ENCODE measurements at places on chromosomes 5 and 9.

GRCh38 chr9:78371981-78372380, 75.1 kb downstream of the PSAT1 start:
- no peak for DNase-seq

DNA sequence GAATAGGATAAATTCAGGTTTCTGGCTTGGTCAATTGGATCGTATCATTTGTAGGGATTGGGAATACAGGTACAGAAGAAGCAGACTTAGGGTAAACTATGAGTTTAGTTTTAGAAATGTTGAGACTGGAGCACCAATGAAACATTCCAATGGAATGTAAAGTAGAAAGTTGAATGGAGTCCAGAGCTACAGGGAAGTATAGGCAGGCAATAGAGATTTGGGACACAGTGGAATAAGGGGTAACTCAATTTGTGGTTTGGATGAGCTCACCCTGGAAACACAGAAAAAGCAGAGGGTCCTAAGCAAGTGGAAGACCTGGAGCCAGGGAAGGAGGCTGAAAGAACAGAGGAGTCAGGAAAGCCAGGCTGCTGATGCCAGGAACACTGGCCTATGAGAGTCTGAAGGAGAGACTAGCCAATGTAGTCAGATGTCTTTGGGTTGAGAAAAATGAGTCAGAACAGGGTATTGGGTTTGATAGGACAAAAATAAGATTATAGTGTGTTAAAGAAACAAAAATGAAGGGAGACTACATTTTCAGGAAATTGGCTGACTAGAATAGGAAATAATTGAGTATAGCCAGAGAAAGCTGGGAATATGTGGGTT, 72.8 kb downstream of the STARD4 start:
- DNase-seq, result no peak

DNA sequence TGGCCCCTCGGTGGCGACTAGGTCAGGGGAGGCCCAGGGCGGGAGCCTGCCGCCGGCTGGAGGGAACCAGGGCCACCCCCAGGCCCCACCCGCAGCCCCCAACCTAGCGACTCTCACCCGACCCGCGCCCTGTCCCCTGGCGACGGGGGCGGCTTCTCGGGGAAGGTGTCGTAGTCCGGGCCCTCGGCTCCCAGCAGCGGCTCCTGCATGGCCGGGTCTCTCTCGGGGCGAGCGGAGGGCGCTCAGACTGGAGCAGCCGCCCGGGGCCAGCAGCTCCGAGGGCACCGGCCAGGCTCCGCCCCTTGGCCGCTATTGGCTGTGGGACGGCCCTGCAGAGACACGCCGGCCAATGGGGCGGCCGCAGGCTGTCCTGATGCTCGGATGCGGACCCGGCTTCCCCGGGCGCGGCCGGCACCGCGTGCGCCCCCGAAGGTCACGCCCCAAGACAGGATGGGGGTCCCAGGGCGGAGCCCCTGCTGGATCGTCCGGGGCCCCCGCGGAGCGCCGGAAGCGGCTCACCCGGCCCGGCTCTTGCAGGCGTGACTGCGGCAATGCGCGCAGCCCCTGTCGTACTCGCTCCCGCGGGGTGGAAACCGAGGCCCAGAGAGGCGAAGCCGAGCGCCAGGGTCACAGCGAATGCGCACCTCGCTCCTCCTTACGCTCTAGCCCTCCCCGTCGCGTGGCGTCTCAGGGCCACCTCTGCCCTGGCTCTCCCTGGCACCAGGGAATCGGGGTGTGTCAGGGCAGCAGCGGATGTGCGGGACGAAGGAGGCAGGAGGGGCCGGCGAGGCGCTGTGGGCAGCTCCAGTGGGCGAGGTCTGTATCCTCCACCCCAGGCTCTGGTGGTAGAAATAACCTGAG, at the start of gene SLC2A6:
Gene SLC2A6 (minus strand): TSS at position 249 of the 861 bp plus-strand sequence. CDS start 40 bp downstream, at position 209.
- peak; percentile 53 for DNase-seq

DNA sequence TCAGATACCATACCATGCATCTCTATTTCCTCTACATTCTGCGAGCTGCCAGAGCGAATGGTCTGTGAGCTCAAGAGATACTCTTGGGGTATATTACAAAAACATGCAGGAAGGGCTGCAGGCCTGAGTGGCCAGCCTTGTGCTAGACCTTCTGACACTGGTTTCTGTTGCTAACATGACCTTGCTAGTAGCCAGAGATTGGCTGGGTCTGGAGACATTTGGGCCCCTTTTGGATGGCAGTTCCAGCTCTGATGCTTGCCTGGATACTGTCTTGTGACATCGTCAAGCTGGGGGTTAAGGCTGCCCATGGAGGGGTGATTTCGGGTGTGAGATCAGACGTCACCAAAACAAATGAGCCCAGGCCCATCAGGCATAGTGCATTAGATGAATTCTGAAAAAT, 56.1 kb upstream of the FSTL4 start:
- DNase-seq, result no peak

- DNase-seq, result no peak
Measured at GRCh38 chr5:172422255-172422654, 32.1 kb downstream of the SH3PXD2B start.

DNA sequence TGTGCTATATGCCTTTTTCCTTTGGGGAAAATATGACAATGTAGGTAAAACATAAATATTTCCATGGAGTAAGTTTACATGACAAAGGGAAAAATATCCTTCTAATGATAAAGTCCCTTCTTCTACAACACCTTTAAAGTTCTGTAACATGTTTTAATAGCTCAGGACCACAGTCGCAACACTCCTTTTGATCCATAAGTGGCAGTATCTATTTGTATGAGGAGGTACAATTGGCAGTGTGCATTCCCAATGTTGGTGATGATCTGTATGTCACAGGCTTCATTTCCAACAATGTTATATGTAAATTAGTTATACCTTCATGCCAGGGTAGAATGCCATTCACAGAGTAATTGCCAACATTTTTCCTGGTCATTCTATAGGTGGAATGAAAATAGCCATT, 127.1 kb upstream of the CCNH start:
- no peak for DNase-seq

- no peak for DNase-seq
Measured at GRCh38 chr5:35316611-35317274, 86.5 kb upstream of the PRLR start.

- no peak for DNase-seq
Measured at GRCh38 chr5:170811719-170812118, 28.2 kb downstream of the GABRP start.

GRCh38 chr9:128733256-128733655, 9.3 kb upstream of the ZDHHC12 start:
- DNase-seq, result no peak

GRCh38 chr5:174309131-174309795, 263.8 kb downstream of the NSG2 start:
- no peak for DNase-seq

DNA sequence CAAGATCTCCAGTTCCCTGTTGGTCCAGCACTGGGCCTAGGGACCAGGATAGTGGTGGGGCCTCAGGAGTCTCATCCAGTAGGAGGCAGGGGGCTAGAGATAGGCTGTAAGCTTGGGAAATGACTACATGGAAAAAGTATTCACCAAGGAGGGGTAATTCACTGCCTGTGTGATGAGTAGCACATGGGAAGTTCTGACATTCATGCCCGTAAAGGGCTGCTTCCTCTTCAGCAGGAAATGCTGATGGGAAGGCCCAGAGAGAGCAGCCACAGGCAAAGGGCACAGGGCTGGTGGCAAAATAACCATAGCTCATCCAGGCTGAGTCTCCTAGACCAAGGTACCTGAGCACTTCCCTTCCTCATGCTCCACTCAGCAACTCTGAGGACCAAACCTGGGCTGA, 23.1 kb upstream of the FRRS1L start:
- no peak for DNase-seq

DNA sequence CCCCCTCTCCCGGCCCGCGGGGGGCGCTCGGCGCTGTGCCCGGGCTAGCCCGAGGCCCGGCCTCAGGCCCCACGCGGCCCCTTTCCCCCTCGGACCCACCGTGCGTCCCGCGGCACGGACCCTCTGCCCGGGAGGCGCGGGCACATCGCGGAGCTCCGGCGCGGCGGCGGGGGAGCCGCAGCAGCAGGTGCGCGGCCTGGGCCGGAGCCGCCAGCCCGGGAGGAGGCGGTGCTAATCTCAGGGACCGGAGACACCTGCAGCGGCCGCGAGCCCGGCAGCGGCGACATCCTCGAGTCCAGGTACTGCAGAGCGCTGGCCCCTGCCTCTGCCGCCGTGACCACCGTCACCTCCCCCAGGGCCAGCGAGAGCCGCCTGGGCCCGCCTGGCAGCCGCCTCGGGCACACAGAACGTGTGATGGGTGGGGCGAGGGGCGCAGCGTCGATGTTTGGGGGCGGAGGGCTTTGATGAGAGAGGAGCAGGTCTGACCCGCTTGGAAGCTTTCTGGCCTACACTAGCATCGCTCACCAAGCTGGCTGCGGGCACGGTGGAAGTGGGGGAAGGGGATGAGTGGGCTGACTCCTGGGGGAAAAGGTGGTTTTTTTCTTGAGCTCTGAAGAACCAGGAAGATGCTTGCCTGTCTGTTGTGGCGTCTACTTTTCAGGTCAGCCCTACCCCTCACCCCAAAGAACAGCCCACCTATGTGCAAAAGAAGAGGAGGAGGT, 524 bp downstream of the CYFIP2 start:
- DNase-seq, result no peak

DNA sequence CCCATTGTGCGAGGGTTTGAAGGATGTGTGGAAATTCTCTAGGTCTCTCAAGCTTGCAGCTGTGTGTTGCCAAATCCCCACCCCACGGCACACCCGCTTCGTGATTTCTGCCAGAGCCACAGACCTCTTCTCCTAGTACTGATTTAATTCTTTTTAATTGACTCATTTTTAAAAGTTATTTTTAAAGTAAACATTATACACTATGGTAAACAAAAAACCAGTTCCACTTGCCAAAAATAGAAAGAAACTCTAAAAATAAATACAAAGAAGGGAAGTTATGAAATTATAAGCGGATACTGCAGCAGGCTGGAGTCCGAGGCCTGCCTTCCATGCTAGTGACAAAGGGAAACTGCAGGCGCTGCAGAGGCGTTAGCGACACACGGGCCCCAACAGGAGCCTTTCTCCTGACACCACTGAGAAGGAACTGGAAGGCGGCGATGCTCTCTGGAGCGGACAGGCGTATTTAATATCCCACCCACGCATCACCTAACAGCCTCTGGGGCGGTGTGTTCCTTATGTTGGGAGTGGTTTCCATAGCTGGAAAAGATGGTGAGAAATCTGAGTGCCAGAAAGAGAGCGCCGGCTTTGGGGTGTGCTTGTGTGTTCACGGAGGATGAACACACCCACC, 122.5 kb downstream of the COL23A1 start:
- no peak for DNase-seq

GRCh38 chr9:76191493-76191892, 202.7 kb downstream of the RFK start:
- DNase-seq, result no peak

DNA sequence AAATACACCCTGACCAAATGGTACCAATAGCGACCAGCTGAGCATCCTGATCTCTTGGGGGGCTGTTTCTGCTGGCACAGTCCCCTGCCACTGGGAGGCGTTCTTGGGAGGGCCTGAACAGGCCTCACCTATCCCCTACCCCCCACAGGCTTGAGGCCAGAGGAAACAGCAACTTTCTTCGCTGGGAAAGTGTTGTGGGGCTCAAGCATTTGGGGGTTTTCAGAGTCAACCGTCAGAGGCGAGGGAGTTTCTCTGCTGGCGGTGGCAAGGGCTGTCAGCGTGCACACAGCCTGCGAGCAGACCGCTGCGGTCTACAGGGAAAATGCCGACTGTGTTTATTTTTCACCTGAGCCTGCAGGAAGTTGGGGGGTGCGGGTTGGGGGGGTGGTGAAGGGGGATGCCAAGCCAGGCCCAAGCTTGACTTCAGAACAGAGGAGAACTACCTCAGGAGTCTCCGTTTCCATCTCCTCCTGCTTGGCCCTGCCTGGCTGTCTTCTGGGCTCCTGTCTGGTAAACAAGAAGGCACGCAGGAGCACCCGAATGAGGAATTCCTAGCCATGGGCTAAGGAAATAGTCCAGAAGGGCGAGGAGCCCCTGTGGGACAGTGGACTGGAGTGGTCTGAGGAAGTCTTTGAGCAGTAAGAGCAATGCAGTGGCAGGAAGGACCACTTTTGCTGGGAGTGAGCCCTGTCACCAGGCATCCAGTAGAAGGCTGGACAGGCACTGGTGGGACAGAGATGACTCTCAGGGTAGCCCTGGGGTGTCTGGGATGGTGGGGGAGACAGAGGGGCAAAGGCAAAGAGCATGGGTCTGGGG, 18.1 kb downstream of the TCF7 start:
- no peak for DNase-seq

GRCh38 chr5:177133853-177134696, 502 bp downstream of the NSD1 start:
- no peak for DNase-seq

GRCh38 chr5:16446993-16447392, 18.6 kb downstream of the ZNF622 start:
- DNase-seq, result no peak

DNA sequence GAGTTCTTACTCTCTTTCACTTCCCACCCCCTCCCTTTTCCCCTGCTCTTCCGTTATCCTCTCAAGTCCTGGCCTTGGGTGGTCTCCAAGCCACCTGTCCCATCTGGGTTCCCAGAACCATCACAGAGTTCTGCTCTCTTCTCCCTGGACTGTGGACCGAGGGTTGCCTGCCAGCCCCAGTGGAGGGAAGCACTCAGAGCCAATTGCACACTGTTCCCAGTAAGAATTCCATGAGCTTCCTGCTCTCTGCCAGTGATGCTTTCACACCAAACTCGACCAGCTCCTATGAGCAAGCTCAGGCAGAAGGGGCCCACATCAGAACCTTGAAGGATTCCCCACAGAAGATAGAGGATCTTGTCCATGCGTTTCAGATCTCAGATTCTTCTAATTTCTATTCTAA, 20.1 kb upstream of the AFAP1L1 start:
- DNase-seq, result no peak

- no peak for DNase-seq
Measured at GRCh38 chr5:23208959-23209431, 298.4 kb upstream of the PRDM9 start.

- no peak for DNase-seq
Measured at GRCh38 chr5:110167384-110167783, 477.7 kb downstream of the MAN2A1 start.

DNA sequence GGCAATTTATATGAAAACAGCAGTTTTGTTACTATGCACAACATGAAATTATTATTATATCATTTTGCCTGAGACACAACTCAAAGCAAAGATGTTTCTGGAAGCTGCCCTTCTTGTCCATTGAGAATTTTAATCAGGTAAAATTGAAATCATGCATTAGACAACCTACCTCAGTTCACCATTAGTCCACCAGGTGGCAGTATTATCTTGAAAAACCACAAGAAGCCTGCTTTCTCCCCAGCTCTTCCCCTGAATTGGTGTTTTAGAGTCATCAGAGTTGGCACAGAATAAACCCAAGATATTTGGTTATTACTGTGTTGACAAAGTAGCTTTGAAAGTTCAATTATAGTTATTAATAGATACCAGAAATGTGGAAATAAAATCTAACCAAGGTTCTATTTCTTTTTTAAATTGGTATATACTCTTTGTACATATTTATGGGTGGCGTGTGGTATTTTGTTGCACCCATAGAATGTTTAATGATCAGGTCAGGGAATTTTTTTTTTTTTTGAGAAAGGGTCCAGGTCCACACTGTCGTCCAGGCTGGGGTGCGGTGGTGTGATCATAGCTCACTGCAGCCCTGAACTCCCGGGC, 25.7 kb downstream of the UTP15 start:
- DNase-seq, result no peak
